GM23248 (cell line): ENCODE measurements at places on chromosomes 6 and 20.

DNA sequence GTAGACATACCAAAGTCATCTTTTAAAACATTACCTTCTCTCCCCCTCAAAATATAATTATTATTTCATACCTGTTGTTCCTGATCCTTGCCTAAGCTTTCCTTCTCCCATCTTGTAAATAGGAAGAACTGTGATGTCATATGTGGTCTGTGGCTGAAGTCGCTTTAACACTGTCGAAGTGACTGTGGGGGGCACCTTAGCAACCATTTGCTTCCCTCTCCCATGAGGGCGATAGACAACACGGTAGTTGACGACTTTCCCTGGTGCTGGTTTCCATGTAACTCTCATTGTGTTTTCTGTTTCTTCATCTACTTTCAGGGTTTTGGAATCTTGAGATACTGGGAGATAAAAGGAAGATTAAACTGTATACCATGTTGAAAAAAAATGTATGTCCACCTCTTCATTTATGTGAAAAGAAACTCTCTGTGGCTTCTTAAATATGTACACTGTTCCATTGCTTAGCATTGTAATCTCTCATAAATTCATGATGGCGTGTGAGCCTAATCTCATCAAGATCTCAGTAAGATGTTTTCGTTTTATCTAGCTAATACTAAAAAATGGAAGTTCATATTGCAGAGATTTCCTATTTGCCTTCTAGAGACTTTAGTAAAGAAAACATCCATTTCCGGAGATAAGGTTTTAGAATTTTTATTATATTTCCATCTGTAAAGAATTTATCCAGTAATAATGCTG, 49.5 kb downstream of the COL12A1 start:
- H3K27me3 ChIP-seq = no peaks in the 10 kb centered on the region
- H3K36me3 ChIP-seq = peaks cover 74% of the 10 kb centered on the region
- H3K4me3 ChIP-seq = no peak overlapping the region
- peaks cover 30% of the 10 kb centered on the region for H3K4me1 ChIP-seq
- H3K27ac ChIP-seq = no peak overlapping the region

- H3K27me3 ChIP-seq = no peaks in the 10 kb centered on the region
- no peak overlapping the region for H3K27ac ChIP-seq
- peaks cover 16% of the 10 kb centered on the region for H3K4me1 ChIP-seq
- DNase-seq = peak; percentile 95
These were observed 25.3 kb downstream of the NRN1 start for GRCh38 chr6:5981126-5982026.

DNA sequence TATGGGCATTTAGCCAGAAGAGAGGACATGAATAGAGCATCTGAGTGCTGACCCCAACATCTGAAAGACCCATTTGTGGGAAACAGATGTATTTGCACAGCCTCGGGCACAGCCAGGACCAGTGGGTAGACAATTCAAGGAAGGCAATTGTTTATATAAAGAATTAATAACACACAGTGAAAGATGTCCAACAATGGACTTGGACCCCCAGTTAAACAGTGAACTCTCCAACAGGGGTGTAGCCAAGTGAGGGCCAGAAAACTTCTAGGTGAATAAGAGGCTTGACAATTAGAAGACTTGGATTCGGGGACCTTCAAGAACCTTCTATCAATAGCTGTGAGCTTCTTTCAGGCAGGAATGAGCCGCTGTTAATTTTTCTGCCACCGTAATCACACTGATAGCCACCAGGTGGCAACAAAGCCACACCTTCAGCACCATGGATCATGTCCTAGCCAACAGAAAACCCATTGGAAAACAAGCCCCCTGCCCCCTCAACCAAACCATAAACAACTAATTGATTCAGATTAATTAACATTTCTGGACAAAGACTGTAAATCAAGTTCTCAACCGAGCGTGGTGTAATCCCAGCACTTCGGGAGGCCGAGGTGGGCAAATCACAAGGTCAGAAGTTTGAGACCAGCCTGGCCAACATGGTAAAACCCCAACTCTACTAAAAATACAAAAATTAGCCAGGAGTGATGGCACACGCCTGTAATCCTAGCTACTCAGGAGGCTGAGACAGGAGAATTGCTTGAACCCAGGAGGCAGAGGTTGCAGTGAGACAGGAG, 8.8 kb upstream of the SRSF6 start:
- no peaks in the 10 kb centered on the region for H3K27me3 ChIP-seq
- H3K4me3 ChIP-seq = no peak overlapping the region
- H3K27ac ChIP-seq = no peak overlapping the region
- no peaks in the 10 kb centered on the region for H3K36me3 ChIP-seq
- peak; percentile 60 for DNase-seq

- no peaks in the 10 kb centered on the region for H3K36me3 ChIP-seq
- H3K27ac ChIP-seq = no peak overlapping the region
- no peaks in the 10 kb centered on the region for H3K4me1 ChIP-seq
These were observed 60.5 kb upstream of the SAMD5 start for GRCh38 chr6:147447835-147448611.

DNA sequence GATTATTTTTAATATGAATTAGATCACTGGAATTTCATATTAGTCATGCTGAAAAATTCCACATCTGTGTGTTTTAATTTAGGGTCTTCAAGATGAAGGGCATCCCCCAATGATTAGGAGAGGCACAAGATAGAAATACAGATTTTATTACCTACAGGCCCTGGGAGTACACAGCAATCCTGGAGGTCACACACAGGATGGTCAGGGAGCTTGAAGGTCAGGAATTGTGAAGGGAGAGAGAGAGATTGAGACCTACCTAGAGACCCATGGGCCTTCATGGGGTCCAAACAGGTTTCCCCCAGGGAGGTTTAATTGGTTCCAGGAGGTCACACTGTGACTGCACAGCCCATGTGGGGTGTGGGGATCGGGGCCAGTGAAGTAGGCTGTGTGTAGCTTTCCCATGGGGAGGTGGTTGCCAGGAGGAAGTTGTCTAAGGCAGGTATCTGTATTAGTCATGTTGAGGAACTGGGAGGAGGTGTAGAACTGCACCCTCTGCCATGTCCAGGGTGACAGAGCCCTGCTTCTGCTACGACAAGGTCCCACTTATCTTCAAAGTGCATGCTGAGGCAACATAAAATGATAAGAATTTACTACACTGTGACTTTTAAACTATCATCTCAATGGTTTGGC, 18.3 kb downstream of the SNX9 start:
- peak; percentile 21 for DNase-seq
- peak overlapping the region; percentile 52; the same call in 1 of the 2 replicates for H3K4me3 ChIP-seq
- peaks cover 80% of the 10 kb centered on the region for H3K4me1 ChIP-seq
- no peaks in the 10 kb centered on the region for H3K27me3 ChIP-seq

- H3K4me3 ChIP-seq = peak overlapping the region; percentile 67
- no peaks in the 10 kb centered on the region for H3K36me3 ChIP-seq
- H3K4me1 ChIP-seq = peaks cover 12% of the 10 kb centered on the region; the same call in 1 of the 2 replicates
- 0 out of 2 replicates have a peak, but pooled peaks cover 7% of the 10 kb centered on the region for H3K27me3 ChIP-seq
These were observed 15.0 kb upstream of the TFAP2A start for GRCh38 chr6:10429638-10430427.

DNA sequence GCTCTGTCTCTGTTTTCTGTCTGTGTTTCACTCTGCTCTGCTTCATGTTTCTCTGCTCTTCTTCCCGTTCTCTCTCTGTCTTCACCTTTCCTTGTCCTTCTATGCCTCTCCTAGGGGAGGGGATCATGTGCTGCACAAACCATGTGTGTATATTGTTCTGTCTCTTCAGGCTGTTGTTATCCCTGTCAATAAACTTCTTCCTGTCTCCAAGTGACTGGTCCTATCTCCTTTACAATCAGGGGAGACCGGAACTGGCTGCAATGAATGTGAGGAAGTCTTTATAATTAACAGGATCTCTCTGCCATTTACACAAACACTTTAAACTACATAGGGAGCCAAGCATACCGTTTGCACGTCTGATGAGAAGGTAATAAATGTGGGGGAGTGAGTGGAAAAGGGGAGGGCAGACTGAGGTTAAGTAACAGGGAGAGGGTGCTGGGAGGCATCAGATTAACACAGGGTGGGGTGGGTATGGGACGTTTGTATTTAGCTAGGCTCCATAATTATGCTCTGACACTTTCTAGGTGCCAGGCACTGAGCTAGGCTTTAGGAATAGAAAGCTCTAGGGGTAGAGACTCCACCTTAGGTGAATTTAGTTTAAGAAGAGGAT, 626.1 kb downstream of the DHX35 start:
- no peaks in the 10 kb centered on the region for H3K27me3 ChIP-seq
- H3K36me3 ChIP-seq = no peaks in the 10 kb centered on the region
- no peak overlapping the region for H3K4me3 ChIP-seq
- no peaks in the 10 kb centered on the region for H3K4me1 ChIP-seq
- no peak overlapping the region for H3K27ac ChIP-seq

- H3K36me3 ChIP-seq = peaks cover 21% of the 10 kb centered on the region
- H3K4me1 ChIP-seq = no peaks in the 10 kb centered on the region
- no peaks in the 10 kb centered on the region for H3K27me3 ChIP-seq
- H3K4me3 ChIP-seq = no peak overlapping the region
These were observed 46.4 kb downstream of the HECA start for GRCh38 chr6:139181236-139181635.
